Epithelial cell of esophagus (primary cell): ENCODE measurements at places on chromosomes 5 and 9.
A peak's percentile ranks its signal among the peaks of the same experiment; 100 is the strongest.

DNA sequence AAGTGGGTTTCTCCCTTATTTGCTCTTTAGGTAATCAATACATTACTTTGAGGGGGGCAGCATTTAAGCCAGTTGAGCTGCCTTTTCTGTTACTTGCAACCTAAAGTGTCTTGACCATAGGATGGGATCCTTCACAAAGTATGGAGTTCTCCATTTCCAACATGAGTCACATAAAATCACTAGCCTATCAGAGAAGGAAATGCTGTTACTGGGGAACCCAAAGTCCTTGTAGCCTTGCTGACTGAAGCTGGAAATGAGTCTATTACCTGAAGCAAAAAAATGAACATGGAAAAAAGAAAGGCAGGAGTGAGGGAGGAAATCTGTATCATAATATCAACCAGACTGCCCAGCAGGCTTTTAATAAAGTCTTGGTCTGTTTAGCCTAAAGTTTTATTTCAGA is 42.8 kb upstream of the SLIT3 start:
- no peak for DNase-seq

DNA sequence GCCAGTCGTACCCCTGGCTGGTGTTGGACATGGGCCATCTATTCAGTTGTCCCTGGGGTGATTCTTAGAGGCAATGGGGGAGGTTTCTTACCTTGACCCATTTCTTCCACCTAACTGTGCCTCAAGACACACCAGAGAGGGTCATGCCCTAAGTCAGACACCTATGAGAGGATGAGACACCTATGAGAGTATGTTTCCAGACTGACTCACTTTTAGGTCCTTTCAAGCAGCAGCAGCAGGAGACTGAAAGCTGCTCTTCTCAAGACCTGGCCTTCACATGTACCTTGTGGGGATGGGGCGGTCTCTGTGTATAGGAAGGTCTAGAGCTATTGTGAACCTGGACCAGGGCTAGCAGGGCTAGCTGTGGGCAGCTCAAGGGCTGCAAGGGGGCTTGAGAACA is 130.1 kb downstream of the TENT4A start:
- no peak for DNase-seq

- DNase-seq, result peak; percentile 73
These were observed 140.8 kb upstream of the CLINT1 start for GRCh38 chr5:157999696-158000095.

- no peak for DNase-seq
These were observed at the start of gene LCN15 for GRCh38 chr9:136764301-136764891. Gene LCN15 (minus strand): TSS chr9:136764518. CDS start chr9:136764488, 30 bp downstream.

DNA sequence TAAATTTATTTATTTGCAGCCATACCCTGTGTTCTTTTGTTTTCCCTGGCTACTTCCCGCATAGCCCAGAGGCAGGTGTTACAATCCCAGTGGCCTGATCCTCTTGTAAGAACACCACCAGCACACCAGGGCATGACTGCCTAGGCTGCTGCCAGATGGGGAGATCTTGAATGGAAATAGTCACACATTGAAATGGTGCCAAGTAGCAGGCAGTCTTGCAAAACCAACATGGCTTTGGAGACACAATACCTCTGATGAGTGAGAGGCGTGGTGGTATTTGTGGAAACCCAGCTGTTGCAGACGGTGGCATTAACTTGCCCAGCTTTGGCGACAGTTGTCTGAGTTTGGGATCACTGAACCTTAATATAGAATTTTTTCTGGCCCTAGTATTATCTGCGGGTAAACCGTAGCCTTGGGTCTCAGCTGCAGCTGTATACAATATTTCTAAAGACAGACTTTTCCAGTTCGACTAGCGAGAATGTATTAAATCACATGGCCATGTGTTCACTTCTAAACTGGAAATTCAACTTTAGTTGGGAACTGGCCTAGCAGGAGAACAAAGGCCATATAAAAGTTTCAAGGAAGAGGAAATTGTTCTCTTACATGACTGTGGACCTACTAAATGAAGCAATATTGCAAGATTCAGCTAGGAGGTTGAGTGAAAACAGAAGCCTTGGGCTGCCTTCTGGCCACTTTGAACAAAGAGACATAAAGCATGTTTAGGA is 277.0 kb downstream of the SMARCA2 start:
- DNase-seq, result peak; percentile 97

DNA sequence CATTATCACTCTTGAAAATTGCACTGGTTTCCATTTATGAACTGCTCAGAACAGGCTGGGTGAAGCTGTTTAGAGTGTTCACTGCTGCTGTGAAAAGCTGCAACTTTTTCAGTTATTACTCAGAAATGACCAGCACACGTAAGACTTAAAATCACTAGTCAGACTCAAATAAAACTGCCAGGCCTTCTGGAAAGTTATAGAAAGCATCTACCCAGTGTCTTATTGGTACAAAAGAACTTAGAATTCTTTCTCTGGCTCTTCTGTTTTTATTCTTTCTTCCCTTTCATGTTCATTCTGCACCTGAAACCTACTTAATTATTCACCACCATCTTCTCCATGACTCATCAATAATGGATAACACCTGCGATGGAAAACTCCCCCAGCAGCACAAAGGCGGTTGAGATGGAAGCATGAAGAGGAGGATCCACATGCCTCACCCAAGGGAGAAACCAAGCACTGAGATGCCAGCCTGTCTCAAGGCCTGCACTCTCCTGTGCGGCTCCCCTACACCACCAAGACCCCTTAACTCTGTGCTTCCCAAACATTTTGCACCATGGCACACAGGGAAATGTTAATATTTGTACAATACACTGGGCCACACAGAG is 171.9 kb downstream of the ENTREP1 start:
- DNase-seq, result no peak

DNA sequence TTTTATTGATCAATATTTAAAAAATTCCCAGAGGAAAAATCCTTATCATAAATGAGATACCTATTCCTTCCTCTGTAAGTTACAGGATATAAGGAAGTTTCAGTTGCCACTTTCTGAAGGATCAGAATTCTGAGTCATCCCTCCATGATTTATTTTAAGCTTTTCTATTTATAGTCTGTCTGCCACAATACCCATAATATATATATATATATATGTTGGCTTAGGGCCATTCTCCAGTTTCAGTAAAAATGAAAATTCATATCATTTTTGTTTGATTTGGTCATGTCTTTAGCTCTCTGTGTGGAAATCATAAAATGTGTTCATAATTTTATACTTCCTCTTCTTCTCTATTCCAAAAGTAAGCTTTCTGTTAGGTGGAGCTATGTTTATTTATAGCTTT is 215.8 kb upstream of the CYLC2 start:
- DNase-seq, result peak; percentile 1

DNA sequence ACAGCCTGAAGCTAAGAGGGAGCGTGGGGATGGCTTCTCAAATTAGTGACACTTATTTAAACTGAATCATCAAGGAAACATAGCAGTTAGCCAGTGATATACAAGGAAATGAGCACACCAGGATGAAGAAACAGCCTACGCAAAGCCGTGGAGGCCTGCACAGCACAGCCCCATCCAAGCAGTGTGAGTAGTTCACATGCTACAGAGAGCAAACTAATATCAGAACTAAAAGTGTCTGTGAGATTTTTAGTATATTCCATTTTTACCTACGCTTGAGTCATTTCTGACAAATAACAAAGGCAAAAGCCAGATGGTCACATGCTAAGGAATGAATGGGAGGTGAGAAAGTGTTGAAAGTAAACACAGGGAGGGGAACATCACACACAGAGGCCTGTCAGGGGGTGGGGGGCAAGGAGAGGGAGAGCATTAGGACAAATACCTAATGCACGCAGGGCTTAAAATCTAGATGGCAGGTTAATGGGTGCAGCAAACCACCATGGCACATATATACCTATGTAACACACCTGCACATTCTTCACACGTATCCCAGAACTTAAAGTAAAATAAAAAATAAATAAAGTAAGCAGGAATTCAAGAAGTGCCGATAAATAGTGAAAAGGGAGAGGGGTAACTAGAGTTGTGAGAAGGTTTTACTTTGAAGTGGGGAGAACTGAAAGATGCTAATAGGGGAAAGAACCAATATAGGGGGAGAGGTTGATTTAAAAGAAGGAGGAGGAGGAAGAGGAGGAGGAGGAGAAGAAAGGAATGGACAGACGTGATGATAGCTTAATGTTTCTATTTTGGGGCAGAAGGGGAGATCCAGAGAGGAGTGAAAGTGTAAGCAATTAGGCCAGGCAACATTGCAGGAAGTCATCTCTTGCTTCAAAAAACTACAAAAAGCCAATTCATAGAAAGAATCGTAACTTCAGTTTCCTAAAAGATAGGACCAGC is 100.9 kb upstream of the PTGER4 start:
- DNase-seq, result peak; percentile 66

DNA sequence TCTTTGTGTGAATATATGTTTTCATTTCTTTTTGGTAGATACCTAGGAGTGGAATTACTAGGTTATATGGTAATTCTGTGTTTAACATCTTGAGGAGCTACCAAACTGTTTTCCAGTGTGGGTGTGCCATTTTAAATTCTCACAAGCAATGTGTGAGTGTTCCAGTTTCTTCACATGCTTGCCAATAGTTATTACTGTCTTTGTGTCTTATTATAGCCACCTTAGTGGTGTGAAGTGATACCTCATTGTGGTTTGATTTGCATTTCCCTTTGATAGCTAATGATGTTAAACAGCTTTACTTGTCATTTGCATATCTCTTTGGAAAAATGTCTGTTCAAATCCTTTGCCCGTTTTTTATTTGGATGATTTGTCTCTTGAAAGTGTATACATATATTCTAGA is 513.0 kb downstream of the TMEM38B start:
- DNase-seq, result no peak

DNA sequence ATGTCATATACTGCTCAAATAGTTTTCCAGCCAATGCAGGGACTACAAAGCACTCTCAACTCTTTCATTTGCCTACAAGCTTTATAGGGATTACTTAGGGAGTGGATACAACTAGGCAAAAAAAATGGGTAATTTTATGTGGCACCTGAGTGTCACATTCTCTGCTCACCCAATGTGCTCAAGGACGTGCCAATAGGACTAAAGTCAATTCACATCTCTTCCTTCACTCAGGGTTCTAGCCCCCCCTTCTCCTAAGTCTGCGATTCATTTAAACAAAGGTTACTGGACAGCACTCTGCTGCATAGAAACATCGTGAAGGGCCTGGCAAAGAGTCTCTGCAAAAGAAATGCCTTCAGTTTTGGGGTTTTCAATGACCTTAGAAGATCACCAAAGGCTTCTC is 142.3 kb downstream of the TSSK1B start:
- DNase-seq, result no peak

DNA sequence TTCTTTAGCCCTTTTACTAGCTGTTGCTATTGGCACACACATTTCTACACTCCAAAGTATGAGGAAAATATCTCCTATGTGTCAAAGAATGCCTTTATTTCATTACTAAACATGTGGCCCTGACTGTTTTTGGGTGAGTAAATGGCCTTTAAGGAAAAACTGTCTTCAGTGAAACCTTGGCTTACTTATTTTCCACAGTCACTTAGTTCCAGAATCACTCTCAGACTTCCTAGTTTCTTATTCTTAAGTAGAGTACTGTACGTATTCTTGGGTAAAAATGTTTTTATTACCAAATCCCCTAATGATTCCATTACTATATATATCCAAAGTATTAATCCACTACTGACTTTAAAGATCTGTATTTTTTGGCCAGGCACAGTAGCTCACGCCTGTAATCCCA is 27.5 kb downstream of the ERP44 start:
- no peak for DNase-seq

- DNase-seq, result peak; percentile 93
These were observed 75.8 kb upstream of the PCSK5 start for GRCh38 chr9:75814667-75815066.

DNA sequence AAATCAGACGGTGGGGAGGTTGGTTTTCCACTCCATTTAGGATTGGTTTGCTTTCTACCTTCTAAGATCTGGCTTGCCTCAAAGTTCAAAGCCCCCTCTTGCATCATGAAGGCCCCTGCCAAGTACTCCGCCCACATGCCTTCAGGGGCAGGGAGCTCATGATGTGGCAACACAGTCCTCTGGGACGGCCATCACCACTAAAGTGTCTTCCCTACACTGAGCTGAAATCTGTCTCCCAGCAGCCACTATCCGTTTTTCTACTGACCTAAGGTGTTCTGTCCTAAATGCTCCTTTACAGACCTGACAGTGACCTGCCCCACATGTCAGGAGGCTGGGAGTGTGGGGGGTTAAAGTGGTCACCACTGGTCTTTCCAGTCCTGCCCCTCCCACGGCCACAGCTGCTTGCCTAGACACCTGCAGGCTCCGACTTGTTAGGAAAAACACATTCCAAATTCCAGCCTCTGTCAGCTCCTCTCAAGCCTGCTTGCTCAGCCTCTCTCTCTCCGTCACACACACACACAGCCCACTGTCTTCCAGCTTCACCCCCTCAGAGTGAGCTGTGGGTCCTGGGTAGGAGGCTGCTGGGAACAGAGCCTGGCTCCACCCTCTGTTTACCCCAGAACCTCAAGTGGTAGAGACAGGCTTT is 44.9 kb downstream of the SHB start:
- DNase-seq, result peak; percentile 98

GRCh38 chr9:16884952-16885513 is 14.6 kb upstream of the BNC2 start:
- DNase-seq, result no peak

DNA sequence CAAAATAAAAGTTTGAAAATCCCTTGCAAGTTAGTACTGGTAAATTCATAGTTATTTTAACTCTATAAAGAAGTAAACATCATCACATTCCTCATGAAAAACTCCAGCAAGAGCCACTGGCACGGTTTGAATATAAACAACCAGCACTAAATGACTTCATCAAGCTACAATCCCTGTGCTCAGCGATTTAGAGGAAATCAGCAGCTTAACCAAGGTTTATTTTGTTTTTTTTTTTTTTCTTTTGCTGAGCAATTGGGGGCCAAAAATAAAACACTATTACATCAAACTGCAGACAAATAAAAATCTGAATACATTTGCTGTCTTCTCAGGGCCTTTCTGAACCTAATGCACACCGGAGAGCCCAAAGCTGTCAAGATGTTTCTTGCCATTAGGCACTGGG is 106.2 kb upstream of the SLC24A2 start:
- DNase-seq, result peak; percentile 5

GRCh38 chr5:61318376-61318775 is 13.7 kb upstream of the ZSWIM6 start:
- no peak for DNase-seq

- DNase-seq, result no peak
These were observed 61.6 kb upstream of the ANGPTL2 start for GRCh38 chr9:127183814-127184582.

- peak; percentile 39 for DNase-seq
These were observed 80.7 kb upstream of the ADAMTS19 start for GRCh38 chr5:129379406-129379805.
